Trophoblast cell (in vitro differentiated cells and primary cell): ENCODE measurements at places on chromosomes 7 and 10.
A peak's percentile ranks its signal among the peaks of the same experiment; 100 is the strongest.

- no peaks in the 10 kb centered on the region for H3K27me3 ChIP-seq
- no peaks in the 10 kb centered on the region for H3K36me3 ChIP-seq
- no peaks in the 10 kb centered on the region for H3K4me1 ChIP-seq
- H3K4me3 ChIP-seq = no peak overlapping the region
Measured at GRCh38 chr10:82221601-82222149, 346.7 kb downstream of the NRG3 start.

DNA sequence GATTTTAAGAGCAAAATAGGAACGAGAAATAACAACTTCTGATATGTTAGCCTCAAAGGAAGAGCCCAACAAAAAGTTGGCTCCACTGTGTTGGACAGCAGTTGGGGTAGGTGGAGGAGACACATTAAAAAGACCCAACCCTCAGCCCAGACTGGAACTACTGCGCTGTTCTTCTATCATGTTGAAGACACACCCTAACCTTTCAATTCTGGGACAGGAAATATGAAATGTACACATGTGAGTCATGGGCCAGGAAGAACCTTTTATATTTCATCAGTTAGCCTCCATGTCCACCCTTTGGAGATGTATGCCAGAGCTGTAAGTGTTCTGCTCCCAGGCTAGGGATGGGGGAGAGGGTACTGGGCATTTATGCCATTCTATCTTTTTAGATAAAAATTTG is 22.1 kb downstream of the CLDN12 start:
- H3K4me1 ChIP-seq = no peaks in the 10 kb centered on the region
- H3K4me3 ChIP-seq = no peak overlapping the region
- H3K27ac ChIP-seq = no peak overlapping the region
- DNase-seq = no peak

GRCh38 chr7:157650801-157651200 is 314.0 kb downstream of the DNAJB6 start:
- no peaks in the 10 kb centered on the region for H3K4me1 ChIP-seq
- no peaks in the 10 kb centered on the region for H3K27me3 ChIP-seq
- H3K4me3 ChIP-seq = no peak overlapping the region
- no peak overlapping the region for H3K27ac ChIP-seq

DNA sequence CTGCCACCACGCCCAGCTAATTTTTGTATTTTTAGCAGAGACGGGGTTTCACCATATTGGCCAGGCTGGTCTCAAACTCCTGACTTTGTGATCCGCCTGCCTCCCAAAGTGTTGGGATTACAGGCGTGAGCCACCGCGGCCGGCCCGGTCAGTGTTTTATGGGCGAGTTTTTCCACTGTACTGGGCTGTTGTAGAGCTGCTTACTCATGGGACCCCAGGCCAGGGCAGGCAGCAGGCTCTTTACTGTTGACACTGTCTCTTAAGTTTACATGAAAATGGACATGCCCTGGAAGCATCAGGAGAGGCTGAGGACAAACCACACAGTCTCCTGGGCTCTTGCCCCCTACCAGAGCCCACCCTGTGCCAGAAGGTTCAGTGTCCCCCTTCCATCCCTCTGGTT is 11.2 kb downstream of the NACAD start:
- H3K4me1 ChIP-seq = peaks cover 2% of the 10 kb centered on the region
- no peak overlapping the region for H3K27ac ChIP-seq
- no peak overlapping the region for H3K4me3 ChIP-seq

DNA sequence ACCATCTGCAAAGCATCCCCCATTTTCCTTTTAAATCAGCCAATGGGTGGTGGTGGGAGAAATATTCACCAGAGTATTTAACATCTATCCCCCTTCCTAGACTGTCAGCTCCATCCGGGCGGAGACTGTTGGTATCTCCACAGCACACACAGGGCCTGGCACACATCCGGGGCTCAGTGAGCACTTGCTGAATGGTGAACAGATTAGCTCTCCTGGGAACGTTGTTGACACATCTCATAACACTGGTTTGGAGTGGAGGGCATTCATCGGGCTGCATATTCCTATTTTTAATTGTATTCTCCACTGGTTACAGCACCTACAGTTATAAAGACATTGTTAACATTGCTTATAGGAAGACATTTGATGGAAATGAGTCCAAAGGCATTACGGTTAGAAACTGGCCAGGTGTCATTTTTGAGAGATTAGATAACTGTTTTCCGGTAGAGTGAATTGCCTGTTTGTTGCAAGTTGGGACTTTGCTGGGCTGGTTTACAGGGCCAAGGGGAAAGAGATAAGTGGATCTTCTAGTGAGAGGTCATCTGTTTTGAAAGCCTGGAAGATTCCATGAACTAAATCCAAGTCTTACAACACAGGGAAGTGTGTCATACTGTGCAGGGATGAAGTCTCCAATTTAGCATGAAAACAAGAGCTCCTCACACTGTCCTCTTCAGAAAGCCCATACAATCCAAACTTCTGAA is 101.8 kb downstream of the EGFR start:
- peak; percentile 87 for DNase-seq
- H3K4me3 ChIP-seq = no peak overlapping the region
- H3K36me3 ChIP-seq = peaks cover 2% of the 10 kb centered on the region
- peak overlapping the region; percentile 64 for H3K27ac ChIP-seq
- H3K27me3 ChIP-seq = no peaks in the 10 kb centered on the region

DNA sequence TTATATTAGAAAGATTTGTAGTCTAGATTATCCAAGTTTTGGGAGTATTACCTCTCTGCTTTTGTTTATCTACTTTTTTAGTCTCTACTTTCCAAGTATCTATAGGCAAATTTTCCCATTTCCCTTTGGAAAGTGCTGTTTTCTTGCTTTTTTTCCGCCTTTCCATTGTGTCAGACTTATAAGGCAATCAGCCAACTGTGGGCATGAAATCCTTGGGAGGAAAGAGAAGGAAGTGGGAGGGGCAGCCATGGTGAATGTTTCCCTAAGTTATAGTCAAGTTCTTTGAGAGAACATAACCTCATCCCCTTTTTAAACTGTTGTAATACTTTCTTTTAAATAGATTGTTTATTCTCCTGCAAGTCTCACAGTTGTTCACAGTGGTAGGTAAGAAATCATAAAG is 52.6 kb downstream of the PTEN start:
- DNase-seq = no peak
- H3K36me3 ChIP-seq = peaks cover 2% of the 10 kb centered on the region
- H3K27me3 ChIP-seq = no peaks in the 10 kb centered on the region
- no peak overlapping the region for H3K27ac ChIP-seq
- H3K4me3 ChIP-seq = no peak overlapping the region

- H3K27me3 ChIP-seq = no peaks in the 10 kb centered on the region
- peak; percentile 44 for DNase-seq
- H3K4me3 ChIP-seq = no peak overlapping the region
- H3K27ac ChIP-seq = no peak overlapping the region
- H3K4me1 ChIP-seq = no peaks in the 10 kb centered on the region
Measured at GRCh38 chr10:16799621-16800020, 17.6 kb downstream of the RSU1 start.

DNA sequence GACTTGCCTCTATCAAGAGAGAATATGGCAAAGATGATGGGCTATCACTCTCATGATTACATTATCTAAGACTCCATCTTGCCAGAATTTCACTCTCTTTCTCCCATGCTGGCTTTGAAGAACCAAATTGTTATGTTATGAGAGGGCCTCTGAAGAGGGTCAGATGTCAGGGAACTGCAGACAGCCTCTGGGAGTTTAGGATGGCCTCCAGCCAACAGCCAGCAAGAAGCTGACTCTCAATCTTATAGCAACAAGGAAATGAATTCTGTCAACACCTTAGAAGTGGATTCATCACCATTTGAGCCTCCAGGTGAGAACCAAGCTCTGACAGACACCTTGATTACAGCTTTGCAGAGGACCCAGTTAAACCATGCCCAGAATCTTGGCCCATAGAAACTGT is 33.6 kb downstream of the ZNF22 start:
- no peaks in the 10 kb centered on the region for H3K36me3 ChIP-seq
- H3K27ac ChIP-seq = no peak overlapping the region
- H3K4me1 ChIP-seq = no peaks in the 10 kb centered on the region
- no peaks in the 10 kb centered on the region for H3K27me3 ChIP-seq

GRCh38 chr10:15744217-15744865 is 24.6 kb upstream of the ITGA8 start:
- DNase-seq = peak; percentile 74
- peaks cover 3% of the 10 kb centered on the region for H3K4me1 ChIP-seq
- H3K27ac ChIP-seq = no peak overlapping the region

GRCh38 chr7:40546616-40547501 is 412.1 kb downstream of the SUGCT start:
- no peaks in the 10 kb centered on the region for H3K36me3 ChIP-seq
- H3K4me3 ChIP-seq = no peak overlapping the region
- H3K27me3 ChIP-seq = no peaks in the 10 kb centered on the region
- DNase-seq = peak; percentile 7
- H3K27ac ChIP-seq = no peak overlapping the region

DNA sequence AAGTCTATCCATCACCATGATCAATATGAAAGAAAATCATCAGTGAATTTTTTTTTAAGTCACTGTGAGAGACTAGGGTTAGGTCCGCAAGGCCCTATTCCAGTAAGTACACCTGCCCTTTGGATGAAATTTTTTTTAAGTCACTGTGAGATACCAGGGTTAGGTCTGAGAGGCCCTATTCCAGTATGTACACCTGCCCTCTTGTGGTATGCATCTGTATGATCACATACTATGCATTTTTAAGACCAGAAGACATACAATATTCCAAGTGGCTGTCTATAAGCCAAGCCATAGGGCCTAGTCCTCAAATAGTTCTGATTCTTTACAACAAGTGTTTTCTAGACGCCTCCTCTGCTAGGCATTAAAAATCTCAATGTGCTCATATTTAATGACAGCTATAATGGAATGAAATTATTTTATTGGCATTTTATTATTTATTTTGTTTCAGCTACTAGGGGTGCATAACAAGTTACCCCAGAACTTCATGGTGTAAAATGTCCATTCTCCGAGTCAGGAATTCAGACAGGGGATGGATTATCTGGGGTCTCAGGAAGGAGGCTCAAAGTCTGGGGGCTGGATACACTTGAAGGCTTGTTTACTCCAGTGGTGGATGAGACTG is 53.1 kb downstream of the TEX36 start:
- DNase-seq = no peak
- H3K27me3 ChIP-seq = no peaks in the 10 kb centered on the region
- no peak overlapping the region for H3K27ac ChIP-seq
- H3K36me3 ChIP-seq = no peaks in the 10 kb centered on the region

DNA sequence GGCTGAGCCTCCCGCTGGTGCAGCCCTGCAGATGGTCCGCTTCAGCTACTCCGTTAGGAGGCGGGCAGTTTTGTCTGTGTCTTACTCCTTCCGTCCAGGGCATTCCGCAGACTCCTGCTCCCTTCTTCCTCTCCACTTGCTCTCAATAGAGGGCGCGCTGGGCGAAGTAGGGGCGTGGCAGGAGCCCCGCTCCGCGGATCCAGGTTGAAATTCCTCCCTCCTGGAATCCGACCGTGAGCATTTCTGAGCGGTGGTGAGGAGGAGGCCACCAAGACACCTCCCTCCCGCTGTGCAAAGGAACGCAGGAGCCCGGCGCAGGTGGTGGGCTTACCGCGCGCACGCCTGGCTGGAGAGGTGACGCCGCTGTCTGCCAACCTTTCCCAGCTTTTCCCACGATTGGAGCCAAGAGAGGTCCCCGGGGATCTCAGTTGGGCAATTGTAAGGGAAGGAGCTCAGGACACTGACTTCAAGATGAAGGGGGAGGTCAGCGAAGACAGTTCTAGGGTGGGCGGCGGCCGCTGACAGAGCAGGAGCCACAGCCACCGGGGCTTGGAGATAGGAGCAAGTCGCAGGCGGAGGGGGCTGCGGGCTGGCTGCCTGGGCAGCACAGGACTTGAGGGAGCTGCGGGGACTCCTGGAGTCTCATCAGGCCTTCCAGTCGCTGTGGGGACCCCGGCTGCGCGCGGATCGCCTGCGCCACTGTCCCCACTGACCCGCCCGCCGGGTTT is 1011.3 kb downstream of the XPNPEP1 start:
- no peaks in the 10 kb centered on the region for H3K27me3 ChIP-seq
- no peaks in the 10 kb centered on the region for H3K4me1 ChIP-seq
- H3K36me3 ChIP-seq = no peaks in the 10 kb centered on the region
- DNase-seq = no peak
- no peak overlapping the region for H3K27ac ChIP-seq

- no peak for DNase-seq
- H3K4me1 ChIP-seq = no peaks in the 10 kb centered on the region
- no peak overlapping the region for H3K27ac ChIP-seq
- no peaks in the 10 kb centered on the region for H3K27me3 ChIP-seq
- H3K36me3 ChIP-seq = no peaks in the 10 kb centered on the region
- H3K4me3 ChIP-seq = no peak overlapping the region
Measured at GRCh38 chr7:31794851-31795344, 107.9 kb downstream of the PPP1R17 start.

- no peak overlapping the region for H3K4me3 ChIP-seq
- no peaks in the 10 kb centered on the region for H3K36me3 ChIP-seq
- no peaks in the 10 kb centered on the region for H3K4me1 ChIP-seq
- no peak for DNase-seq
Measured at GRCh38 chr7:48390388-48391327, 219.4 kb downstream of the ABCA13 start.

DNA sequence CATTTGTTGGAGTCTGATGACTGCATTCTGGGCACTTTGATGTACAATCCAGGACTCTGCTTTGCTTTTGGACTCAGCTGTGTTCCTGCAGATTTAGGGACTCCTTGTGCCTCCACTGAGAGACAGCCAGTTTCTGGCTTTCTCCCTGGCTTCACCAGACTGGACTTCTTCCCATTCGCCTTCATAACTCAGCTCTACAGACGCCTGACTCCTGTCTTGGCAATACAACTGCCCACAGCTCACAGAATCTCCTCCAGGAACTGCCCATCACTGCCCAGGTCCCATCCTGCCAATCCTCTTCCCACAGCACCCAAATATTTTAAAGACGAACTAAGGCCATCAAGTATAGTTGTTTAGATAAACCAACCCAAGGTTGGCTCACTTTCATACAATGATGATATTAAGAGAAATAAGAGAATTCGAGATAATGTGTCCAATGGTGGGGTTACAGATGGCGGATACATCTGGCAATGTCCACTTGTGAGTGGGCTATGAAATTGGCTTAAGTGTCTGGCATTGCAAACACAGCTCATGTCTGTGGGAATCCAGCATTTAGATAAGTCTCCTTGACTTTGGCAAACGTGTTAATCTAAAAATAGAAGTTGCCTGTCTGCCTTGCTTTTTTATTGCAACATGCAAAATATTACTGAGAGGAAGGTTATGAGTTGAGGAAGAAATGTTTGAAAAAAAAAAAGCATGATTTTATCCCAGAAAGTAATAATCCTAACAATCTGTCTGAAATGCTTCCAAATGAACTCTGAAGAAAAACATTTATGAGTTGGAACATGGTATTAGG is 95.1 kb downstream of the ITGA8 start:
- no peaks in the 10 kb centered on the region for H3K27me3 ChIP-seq

GRCh38 chr10:8405596-8405995 is 351.1 kb downstream of the GATA3 start:
- no peak overlapping the region for H3K4me3 ChIP-seq
- no peaks in the 10 kb centered on the region for H3K27me3 ChIP-seq
- DNase-seq = no peak
- H3K4me1 ChIP-seq = peaks cover 11% of the 10 kb centered on the region
